ENCODE measurements at places on chromosomes 16 and 17. TPM values are rescaled to one million over a fixed set of nuclear protein-coding genes. Genes with fewer than 3 reads are reported as not detected.

SLC39A11 gene
- total RNA-seq: 15.2 TPM

IL17C gene
- not detected for total RNA-seq

KRTAP4-4 gene
- not detected for total RNA-seq

CASKIN1 gene
- total RNA-seq: 0.56 TPM

TSPOAP1 gene
- not detected for total RNA-seq

TNFRSF17 gene
- total RNA-seq: not detected

OR3A3 gene
- not detected for total RNA-seq

ACSM5 gene
- total RNA-seq: not detected

SGF29 gene
- total RNA-seq: 22.7 TPM

SLC16A13 gene
- 9.2 TPM for total RNA-seq

KRT17 gene
- 1.3 TPM for total RNA-seq

Data from A549 treated with CORT108297 at 1 μM for 4 hours (cell line).